Right atrium auricular region (tissue), 2 donors: ENCODE measurements at places on chromosomes 13 and 19.

GRCh38 chr19:47679251-47679900, 33.8 kb upstream of the EHD2 start:
- no peak for DNase-seq

GRCh38 chr19:48333467-48334384, 8.4 kb downstream of the EMP3 start:
- peak; percentile 93 for DNase-seq

DNA sequence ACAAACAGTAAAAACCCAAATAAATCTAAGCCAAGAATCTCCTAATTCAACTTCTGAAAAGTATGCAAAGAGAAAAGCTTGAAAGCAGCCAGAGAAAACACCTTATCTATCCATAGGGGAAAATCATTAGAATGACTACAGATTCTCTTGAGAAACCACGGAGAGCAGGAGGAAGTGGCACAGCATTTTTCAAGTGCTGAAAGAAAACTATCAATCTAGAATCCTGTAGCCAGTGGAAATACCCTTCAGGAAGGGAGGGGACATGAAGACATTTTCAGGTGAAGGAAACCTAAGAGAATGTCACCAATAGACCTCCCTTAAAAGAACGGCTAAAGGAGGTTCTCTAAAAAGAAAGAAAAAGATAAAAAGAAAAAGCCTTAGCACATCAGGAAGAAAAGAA, 66.2 kb upstream of the XPO4 start:
- no peak for DNase-seq

DNA sequence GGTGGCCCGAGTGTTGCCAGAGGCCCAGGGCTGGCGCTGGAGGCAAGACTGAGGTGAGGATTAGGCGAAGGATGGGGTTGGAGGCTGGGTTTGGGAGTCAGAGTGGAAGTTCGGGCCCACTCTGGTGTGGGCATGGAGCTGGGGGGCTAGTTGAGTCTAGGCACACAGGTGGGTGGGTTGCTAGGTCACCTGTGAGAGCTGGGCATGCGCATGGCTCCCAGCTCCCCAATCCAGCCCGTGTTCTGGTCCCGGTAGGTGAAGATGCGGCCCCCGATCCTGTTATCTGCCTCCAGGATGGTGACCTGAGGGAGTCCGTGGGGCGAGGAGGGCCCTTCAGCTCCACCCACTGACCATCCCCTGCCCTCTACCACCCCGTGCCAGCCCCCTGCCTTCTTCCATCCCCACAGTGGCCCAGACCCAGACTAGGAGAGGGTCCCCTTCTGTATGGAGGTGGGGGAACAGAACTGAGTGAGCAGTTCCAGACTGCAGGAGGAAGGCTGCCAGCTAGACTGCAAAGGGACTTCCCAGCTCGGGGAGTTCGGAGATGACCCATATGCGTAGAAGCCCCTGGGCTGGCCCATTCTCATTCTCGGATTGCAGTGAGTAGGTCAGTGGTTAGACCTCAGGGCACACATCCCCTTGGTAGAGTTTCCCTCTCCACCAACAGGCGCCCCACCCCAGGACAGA, 1.7 kb downstream of the IL4I1 start:
- DNase-seq = no peak

DNA sequence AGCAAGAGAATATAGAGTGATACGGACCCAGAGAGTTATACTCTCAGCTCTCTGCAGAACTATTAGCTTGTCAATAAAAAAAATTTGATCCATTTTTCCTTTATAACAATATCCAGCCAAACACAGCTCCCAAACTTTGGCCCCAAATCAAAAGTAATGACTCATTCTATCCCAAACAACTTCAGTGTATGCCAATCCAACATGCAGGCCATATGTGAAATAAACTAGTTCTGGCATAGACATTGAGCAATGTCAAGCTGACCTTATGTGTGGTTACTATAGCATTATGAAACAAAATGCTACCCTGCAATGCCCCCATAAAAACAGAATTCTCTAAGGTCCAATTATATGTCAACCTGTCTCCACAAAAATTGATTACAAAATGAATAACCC, 209.5 kb downstream of the DNAJC15 start:
- no peak for DNase-seq

- DNase-seq = no peak
These were observed 26.5 kb downstream of the MYCBP2 start for GRCh38 chr13:77300176-77301037.

DNA sequence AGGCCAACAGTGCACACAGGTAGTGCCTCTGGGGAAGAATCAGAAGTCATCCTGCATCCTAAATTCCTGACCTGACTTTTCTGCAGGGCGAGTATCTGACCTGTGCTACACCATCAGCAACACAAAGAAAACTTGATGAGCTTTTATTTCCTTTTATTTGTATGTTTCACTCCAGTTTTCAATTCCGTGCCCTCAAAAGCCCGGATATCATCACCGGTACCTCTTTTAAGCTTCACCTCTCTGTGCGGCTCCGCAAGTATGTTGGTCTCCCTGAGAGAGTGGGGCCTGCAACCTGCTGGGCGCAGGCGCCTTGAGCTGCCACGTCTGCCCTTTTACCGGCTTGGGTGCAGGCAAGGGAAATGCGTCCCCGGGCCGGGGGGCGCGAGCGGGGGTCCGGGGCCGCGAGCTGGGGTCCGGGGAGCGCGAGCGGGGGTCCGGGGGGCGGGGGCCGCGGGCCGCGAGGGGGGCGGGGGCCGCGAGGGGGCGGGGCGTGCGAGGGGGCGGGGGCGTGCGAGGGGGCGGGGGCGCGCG, 4.3 kb upstream of the DUXA start:
- DNase-seq = peak; percentile 63
